KBM-7 (cell line): ENCODE measurements at places on chromosomes 11 and 22.

DNA sequence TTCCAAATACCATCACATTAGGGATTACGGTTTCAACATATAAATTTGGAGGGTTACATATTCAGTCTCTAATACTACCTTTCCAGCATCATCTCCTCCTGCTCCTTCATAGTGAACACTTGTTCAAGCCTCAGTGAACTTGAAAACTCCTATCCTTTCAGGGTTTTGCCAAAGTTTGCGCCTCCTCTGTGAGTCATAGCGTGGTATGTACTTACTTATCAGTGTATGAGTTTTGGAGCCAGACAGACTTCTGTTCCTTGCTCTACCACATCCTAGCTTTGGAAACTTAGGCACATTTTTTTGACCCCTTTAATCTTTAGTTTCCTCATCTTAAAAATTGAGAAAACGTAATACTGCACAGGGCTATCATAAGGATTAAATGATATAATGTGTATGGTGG, 160.1 kb upstream of the ZC3H12C start:
- no peak for DNase-seq

GRCh38 chr11:95247127-95247684, 16.2 kb upstream of the SESN3 start:
- no peak for DNase-seq

- no peak for DNase-seq
These were observed 165.2 kb downstream of the LDLRAD3 start for GRCh38 chr11:36108881-36109589.

- no peak for DNase-seq
These were observed 24.7 kb downstream of the TPCN2 start for GRCh38 chr11:69073469-69073868.

DNA sequence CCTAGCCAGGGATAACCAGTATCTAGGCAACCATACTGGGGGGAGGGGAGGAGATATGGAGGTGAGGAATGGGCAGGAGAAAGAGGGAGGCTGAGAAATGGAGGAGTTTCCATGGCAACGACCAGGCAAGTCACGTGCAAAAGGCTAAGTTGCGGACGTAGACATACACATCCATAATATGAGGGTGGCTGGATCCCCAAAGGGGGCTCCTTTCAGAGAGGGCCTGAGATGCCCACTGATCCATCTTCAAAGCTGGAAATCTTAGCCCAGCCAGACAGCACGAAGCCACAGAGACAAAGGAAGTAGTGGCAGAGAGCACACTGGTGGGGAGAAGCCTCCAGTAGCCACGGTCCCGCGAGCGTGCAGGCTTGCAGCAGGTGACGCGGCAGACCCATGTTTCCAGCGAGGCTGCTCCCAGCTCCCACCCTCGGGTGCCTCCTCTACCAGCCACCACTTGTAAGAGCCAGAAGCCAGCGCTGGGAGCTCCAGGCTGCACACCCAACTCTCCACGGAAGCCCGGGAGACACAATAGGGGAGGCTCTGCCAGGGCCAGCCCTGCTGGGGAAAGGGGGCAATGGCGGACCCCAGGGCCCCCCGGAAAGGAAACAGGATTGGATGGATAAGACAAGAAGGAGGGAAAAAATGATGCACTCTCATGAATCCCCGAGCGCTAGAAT, 938 bp downstream of the FXYD6 start:
- DNase-seq = no peak

- no peak for DNase-seq
These were observed 39.1 kb downstream of the MYO7A start for GRCh38 chr11:77167111-77167626.

- peak; percentile 31 for DNase-seq
These were observed 597.2 kb downstream of the DLG2 start for GRCh38 chr11:85029964-85030363.

DNA sequence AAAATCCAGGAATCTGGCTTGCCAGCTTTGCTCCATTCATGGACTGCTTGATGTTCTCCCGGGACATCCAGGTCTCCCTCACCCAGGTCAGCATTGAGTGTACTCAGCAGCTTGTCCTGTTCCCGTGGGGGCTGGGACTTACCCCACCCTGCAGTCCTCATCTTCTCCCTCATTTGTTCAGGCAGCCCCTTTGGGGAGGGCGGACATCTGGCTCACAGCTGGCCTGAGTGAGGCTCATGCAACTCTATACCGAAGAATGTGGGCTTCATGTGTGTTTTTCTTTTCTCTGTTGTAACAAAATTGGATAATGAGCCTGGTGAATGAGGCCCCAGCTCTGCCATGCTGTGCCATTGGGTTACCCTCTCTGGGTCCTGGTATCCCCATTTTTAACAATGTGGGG, 227.7 kb upstream of the TENM4 start:
- DNase-seq = no peak

- no peak for DNase-seq
These were observed 591.8 kb downstream of the BUD13 start for GRCh38 chr11:116180806-116181600.

GRCh38 chr11:102384419-102385079, 37.5 kb downstream of the BIRC2 start:
- DNase-seq = no peak

- no peak for DNase-seq
These were observed 1.1 kb upstream of the TTLL8 start for GRCh38 chr22:50058906-50059880.

DNA sequence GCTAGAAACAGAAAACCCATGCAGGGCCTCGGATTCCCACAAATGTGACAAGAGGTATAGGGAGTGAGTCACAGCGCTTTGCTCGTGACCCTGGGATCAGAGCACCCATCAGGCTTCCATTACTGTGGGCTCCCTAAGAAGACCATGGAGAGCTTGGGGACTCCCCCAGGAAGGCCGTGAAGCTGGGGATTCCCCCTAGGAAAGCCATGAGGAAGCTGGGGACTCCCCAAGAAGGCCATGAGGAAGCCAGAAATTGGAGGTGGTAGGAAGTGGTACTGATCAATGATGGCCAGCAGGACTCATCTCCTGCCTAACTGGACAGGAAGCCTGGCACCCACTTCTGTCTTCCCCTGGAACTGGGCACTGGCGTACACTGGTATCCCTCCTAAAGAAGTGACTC, 10.1 kb upstream of the DCPS start:
- no peak for DNase-seq

- no peak for DNase-seq
These were observed 1.9 kb downstream of the DPAGT1 start for GRCh38 chr11:119099711-119100110.

DNA sequence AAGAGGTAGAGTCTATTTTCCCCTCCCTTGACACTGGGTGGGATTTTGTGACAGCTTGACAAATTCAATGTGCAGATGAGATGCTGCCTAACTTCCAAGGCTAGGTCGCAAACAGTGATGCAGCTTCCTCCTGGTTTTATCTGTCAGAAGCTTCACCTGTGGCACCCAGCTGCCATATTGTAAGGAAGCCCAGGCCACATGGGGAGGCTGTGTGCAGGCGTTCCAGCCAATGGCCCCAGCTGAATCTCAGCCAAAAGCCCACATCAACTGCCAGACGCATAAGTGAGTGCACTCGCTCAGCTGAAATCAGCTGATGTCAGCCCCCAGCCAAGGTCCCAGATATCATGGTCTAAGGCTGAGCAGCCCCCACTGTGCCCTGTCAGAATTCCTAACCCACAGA, 24.8 kb upstream of the LINC01488 start:
- no peak for DNase-seq

- no peak for DNase-seq
These were observed 1.6 kb upstream of the E2F8 start for GRCh38 chr11:19242179-19242932.

DNA sequence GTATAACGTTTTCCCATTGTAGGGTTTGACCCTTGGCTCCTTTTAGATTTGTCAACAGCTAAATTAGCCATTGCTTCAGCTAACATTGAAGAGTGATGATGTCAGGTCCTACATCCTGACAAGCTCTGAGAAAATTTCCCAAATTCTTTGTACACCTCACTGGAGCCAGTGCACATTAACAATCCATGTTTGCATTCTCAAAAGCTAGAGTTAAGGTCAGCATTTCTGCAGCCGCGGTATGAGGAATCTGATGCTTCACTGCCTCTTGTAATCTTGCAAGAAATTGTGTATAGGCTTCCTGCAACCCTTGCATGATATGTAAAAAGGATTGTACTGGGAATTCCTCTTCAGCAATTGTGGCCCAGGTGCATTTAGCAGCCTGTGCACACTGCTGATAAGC, 33.1 kb upstream of the NCAM1 start:
- DNase-seq = no peak

GRCh38 chr11:77487790-77488189, 13.9 kb upstream of the PAK1 start:
- no peak for DNase-seq

DNA sequence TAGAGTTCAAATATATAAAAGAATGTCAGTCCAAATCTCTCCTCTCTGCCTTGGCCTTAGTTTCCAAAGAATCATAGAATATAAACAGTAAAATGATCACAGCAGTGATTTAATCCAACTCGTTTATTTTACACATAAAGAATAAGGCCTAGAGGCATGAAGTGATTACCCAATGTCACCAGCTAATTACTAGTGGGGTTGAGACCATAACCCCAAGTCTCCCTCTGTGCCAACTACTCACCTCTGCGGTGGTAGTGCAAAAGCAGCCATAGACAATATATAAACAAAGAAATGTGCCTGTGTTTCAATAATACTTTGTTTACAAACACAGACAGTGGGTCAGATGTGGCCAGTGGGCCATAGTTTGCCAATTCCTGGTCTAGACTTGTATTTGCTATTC, 96.6 kb upstream of the FAT3 start:
- DNase-seq = no peak

DNA sequence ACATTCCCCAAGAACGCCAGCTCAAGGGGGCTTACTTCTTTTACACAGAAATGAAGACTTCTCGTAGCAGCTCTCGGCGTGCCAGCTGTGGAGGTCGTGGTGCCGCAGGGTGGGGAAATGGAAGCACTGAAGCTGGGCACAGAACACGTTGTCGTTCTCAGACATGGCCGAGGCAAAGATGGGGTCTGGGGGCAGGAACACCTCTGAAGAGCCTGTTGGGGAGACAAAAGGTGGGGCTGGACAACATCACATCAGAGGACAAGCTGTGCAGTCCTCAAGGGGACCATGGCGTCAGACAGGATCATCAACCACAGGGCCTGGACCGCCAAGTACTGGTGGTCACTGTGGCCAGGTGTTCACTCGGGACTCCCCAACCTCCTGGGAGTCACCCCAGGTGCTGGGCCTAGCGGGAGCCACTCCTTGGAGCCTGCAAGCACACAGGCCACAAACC, 65.2 kb downstream of the DGCR2 start:
- no peak for DNase-seq

GRCh38 chr11:109697140-109697843, 275.3 kb downstream of the C11orf87 start:
- peak; percentile 40 for DNase-seq

DNA sequence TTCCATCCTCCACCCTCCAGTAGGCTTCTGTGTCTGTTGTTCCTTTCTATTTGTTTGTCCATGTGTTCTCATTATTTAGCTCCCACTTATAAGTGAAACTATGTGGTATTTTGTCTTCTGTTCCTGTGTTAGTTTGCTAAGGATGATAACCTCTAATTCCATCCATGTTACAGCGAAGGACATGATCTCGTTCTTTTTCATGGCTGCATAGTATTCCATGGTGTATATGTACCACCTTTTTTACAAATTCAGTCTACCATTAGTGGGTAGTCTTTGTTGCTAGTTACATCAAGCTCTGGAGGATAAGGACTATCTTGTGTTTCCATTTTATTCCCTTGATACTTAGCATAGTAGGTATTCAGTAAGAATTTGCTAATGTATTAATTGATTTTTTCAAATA, 664.2 kb upstream of the FAT3 start:
- DNase-seq = no peak

DNA sequence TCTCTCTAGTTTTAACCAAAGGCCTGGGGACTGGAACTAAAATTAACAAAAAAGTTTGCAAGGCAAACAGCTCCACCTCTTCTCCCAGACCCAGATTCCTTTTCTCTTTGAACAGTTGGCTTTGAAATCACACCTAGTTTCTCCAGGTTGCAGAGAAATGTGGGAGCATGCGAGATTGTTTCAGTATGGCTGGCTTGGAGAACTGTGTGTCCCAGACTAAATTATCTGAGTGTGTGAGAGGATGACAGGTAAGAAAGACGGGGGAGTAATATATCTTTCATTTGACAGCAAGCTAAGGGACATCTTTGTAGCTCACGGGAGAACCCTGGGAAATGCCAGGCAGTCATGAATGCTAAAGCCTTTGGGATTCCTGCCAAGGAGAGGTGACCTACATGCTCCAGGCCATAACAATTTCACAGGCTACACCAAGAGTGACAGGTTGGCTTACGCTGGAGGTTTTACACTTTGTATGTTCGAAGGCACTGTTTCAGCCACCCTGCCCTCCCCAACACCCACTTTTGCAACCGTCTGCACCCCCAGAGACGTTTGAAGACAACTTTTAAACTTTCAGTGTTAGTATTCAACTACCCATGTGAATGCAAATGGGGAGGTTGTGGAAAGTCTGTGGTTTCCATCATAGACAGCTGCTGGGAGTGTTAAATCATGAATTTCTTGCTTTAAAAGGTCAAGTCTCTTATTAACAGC, 109.3 kb upstream of the SNX19 start:
- DNase-seq = no peak

DNA sequence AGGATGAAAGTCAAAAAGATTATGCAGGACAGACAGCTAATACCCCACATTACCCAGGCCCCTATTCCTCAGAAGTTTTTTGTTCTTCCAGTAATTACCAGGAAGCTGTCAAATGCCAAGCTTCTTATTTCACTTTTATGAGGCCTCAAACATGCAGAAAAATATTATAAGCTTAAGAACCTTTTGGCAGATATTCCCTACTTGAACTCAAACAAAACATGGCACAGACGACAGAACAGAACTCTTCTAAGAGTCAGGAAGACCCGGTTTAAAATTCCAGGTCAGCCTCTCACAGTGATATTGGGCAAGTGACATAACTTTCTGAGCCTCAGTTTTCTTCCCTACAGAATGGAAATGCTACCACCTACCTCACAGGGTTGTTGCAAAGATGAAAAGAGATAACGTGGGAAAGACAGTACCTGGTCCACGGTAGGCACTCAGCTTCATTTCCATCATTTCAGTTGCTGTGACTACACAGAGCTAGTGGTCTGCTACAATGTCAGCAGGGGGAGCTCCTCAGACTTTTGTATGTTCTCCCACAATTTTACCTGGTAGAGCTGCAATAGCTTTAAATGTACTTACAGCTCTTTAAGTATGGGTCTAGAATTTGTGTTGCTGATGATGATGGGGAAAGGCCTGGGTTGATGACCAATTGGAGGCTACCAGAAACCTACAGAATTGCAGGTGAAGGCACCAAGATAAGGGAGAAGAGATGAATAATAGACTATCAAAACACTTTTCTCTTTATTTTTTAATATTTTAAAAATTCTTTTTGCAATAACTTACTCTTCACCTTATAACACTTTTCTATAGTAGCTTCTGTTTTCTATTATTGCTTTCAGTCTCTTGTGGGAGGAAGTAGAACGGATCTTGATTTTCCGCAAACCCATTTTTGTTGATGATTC, 98.3 kb upstream of the CHRM4 start:
- DNase-seq = no peak

DNA sequence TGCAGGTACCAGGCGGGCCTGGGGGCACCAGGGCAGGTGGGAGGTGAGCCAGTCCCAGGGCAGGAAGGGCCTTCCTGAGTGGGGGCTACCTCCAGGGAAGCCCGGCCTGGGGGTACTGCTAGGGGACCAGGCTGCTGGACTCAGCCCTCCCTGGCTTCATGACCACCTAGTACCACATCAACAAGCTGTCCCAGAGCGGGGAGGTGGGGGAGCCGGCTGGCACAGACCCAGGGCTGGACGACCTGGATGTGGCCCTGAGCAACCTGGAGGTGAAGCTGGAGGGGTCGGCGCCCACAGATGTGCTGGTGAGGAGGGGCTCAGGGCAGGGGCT, 6.7 kb downstream of the TRPT1 start:
- DNase-seq = no peak
